Kidney (tissue), 22 donors: ENCODE measurements at places on chromosomes 6 and 20.

GRCh38 chr6:1267057-1267732 lies 44.7 kb upstream of the FOXQ1 start:
- DNase-seq, result no peak

GRCh38 chr6:7469696-7470095 lies 71.8 kb upstream of the DSP start:
- DNase-seq, result no peak

DNA sequence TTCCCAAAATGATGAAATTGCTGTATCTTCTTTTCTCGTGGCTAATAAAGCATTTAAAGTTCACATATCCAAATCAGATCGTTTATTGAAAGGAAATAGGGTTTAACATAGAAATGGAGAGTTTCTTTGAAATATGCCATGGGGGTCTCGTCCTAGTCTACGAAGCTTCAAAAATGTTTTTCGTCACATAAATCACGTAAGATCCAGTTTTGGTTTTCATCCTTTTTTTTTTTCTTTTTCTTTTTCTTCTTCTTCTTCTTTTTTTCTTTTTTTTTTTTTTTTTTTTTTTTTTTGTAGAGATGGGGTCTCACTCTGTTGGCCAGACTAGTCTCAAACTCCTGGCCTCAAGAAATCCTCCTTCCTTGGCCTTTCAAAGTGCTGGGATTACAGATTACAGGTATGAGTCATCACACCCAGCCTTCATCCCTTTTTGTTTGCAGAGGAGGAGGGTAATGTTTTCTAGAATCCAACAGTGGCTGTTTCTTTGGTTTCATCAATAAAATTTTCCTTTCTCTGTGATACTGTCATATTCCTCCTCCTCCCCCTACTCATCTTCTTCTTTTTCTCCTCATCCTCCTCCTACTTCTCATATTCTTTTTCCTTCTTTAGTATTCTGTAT lies 94.7 kb upstream of the LOC128125822 start:
- DNase-seq, result no peak

- peak; percentile 23 for DNase-seq
These were observed 361.1 kb downstream of the FOXA2 start for GRCh38 chr20:22223236-22223635.

DNA sequence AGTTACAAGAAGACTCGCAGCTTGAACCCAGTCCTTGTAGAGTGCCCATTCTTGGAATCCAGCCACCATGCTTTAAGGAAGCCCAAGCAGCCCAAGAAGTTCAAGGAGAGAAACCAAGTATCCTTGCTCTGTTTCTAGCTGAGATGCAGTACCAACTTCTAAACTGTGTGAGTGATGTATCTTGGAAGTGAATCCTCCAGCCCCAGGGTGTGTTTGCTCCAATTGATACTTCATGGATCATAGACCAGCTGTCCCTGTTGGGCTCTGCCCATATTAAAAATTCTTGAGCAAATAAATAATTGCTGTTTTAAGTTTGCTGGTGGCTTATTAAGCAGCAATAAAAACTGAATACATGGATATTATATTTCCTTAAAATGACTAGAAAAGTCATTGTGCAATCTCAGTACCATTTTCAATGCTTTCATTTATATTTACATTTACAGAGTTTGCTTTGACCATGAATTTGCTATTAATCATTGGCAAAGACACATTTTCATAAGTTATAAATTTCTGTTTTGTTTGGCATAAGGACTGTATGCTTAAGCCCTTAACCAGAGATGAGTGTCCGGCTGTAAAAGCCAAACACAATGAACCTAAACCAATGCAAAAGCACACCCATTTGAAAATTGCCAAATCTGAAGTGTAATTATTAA lies 9.2 kb downstream of the SPTLC3 start:
- DNase-seq, result no peak

GRCh38 chr20:1877609-1878200 lies 17.5 kb upstream of the SIRPA start:
- DNase-seq, result no peak

- no peak for DNase-seq
These were observed 10.5 kb upstream of the BEND3 start for GRCh38 chr6:107125771-107126170.

GRCh38 chr6:80742481-80742880 lies 636.0 kb downstream of the BCKDHB start:
- no peak for DNase-seq

DNA sequence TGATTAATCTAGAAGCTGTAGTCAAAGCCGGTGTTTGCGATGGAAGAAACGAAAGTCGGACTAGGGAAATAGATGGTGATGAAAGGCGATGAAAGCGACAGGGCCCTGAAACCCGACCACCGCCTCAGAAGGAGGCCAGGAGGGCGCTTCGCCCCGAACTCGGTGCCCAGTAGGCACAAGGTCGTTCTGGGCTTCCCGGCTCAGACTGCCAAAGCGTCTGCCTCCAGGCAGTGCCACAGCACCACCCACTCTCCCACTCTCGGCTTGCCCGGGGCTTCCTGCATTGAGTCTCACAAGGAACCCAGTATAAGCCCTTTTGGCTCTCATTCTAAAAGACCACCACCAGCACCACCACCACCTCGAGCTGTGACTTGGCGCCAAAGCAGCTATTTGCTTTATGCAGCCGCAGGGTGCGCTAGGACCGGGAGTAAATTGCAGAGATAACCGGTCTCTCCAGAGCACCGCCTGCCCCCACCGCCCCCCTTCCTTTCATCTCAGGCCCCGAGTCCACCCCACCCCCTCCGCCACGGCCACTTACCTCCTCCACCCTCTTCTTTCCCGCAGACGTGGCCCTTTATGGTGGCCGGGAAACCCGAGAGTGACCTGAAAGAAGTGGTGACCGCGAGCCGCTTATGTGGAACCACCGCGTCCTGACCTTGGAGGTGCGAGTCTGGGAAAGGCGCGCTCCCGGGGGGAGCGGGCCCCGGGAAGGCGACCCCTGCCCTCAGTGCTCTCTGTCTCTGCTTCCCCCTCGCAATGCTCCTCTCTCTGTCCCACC lies 2.4 kb downstream of the TCF21 start:
- peak; percentile 75 for DNase-seq

- DNase-seq, result no peak
These were observed 77.2 kb downstream of the MDGA1 start for GRCh38 chr6:37620519-37620918.

- no peak for DNase-seq
These were observed 12.9 kb downstream of the DSN1 start for GRCh38 chr20:36760647-36761046.

DNA sequence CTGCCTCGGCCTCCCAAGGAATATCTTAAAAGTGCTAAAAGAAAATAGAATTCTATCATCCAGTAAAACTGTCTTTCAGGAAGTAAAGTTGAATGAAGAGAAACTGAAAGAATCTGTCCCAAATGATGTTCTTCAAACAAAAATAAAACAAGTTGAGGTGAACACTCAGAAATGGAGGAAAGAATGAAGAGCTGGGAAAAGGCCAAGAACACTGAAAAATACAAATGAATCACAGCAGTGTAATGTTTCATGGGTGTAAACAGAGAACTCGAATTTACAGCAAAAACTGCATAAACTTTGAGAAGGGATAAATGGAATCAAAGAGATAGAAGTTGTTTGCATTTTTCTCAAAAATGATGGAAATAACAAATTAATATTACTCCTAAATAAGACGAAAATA lies 317.3 kb downstream of the TAF4 start:
- no peak for DNase-seq

DNA sequence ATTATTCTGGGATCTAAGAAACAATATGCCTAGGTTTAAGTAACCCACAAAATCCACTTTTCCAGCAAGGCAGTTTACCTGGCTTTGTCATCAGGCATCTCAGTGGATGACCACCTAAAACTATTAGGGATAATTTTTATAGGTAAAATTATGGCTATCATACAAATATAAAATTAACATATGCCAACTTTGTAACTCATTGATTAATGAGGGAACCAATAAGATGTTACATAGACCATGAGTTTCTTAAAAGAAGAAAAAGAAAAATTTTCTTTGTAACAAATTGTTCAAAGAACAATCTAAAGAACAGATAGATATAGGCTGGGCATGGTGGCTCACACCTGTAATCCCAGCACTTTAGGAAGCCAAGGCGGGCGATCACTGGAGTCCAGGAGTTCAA lies 49.7 kb upstream of the FILIP1 start:
- no peak for DNase-seq

GRCh38 chr6:169215201-169215681 lies 38.4 kb downstream of the THBS2 start:
- DNase-seq, result no peak

DNA sequence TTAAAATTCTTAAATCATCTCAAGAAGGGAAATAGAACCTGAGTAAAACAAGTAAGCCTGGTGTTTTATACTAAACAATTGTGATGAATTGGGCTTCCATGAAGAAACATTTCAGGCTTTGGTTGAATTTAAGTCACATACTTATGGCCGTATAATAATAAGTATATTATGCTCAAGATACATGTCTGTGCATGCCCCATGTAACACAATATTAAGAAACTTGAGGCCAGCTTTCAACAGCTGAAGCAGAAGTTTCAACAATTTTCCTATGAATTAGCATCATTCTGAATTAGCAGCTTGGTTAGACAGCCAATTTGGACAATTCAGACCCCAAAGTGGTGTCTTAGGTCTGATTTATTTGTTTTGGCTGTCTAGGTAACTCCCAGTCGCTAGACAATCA lies 243.7 kb downstream of the MYLK4 start:
- DNase-seq, result no peak

- no peak for DNase-seq
These were observed 57.2 kb downstream of the MTFR2 start for GRCh38 chr6:136192902-136193301.

- no peak for DNase-seq
These were observed 8.3 kb downstream of the AGPAT4 start for GRCh38 chr6:161265554-161265953.
